ENCODE measurements at places on chromosomes 2 and 18.

DNA sequence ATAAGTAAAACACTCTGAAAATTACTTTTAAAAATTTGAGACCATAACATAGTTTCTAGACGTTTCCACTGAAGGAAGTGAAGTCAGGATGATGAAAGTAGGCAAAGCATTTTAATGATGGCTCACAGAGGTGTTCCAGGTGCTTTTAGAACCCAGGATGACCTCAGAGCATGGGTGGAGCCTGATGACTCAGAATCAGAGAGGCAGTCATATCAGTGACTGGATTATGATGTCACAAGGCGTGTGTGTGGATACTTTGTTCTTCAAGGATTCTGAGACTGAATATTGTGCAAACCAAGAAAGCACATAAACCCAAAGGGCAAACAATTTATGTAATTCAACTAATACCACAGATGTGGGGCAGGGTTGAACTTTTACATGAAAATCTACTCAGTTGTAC, 208.0 kb upstream of the FBXO11 start:
- DNase-seq: peak; percentile 6

DNA sequence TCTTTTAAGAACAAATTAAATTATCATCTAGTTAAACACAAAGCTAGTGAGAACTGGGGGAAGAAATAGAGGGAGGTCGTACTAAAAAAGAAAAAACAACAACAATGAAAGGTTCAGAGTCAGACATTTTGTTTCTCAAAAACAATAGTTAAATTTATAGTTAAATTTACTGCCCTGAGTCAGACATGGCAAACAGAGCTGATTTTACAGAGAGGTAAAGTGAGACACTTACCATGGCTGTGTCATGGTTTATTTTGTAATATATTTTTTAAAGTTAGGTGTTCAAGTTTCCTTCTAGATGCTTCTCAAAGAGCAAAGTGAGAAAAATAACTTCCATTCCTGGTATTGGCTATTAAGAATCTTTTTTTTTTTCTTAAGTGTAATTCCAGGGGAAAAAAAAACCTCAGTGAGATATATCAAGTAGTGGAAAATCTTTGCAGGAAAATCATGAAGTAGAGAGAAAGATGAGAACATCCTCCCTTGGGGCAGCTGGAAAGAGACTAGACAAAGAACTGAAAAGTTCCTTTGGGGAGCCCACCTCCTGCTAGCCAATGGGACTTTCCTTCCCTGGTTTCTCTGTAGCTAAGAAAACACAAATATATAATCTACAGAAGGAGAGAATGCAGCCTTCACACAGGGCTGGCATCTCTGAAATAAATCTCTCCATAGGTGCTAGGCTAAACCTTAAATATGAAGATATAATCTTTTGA, 12.3 kb downstream of the KLF7 start:
- no peak for DNase-seq

DNA sequence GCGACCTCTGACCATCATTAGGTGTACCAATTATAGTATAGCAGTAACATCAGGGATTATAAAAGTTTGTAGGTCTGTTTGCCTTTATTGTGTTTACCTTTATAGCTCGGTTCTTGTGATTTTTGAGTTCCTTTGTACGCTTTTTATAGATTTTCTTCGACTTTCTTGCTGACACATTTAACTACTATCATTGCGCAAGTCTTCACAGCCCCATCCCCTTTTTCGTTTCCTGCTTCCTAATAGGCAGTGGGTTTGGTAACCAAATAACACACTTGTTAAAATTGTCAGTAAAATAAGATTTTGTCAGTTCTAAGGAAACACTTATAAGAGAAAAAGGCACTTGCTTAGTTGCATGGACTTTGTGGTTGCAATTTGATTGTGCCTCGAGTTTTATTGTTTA, 541.5 kb downstream of the LRP1B start:
- no peak for DNase-seq

DNA sequence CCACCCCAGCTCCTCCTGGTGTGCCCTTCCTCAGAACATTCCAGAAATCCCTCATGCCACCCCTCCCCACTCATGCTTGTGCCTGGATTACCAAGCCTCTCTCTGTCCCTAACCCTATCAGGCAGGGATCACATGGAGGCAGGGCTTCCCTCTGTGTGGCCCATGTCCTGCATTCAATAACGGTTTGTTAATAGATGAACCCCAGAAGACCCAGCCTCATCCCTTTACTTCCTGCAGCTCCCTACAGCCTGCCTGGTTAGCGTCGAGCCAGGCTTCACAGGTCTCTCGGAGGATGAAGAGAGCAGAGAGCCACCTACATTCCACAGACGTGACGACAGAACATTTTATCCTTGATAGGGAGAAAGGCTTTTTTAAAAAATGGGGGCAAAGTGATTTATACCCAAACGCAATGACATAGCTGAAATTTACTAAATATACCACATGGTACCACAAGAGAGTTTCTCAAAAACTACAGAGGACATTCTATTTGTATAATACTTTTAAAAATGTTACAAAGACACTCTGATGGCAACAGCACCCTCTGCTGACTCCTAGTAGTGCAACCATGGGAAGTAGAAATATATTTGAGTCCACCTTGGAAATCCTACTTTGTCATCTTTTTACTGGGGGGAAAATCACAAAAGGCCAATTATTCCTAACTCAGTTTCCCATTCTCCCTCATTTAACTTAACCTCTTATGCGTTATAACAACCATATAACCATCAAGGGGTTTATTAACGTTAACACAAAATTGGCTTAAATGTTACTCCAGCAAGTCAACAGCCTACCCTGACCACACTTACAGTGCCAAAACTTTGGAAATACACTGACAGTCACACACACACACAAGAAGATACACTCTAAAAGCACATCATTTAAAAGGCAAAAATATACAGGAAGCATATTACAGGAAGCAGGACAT, 30.7 kb downstream of the FBXO15 start:
- peak; percentile 39 for DNase-seq

DNA sequence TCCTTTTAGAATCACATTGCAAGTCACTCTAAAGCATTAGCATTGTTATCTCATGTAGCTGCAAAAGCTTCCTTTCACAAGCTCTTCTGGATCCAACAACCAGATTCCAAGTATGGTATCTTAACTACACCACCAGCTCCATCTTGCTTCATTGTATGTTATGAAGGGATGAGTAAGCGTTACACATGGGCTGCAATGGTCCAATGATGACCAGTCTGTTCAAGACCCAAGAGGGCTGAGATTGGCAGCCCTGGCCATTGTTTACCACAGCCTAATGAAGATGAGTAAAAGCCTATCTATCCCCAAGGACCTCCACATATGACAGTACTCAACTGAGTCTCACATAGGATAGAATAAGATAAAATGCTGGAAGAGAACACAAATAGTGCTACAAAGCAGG, 6.3 kb downstream of the CFLAR start:
- no peak for DNase-seq

DNA sequence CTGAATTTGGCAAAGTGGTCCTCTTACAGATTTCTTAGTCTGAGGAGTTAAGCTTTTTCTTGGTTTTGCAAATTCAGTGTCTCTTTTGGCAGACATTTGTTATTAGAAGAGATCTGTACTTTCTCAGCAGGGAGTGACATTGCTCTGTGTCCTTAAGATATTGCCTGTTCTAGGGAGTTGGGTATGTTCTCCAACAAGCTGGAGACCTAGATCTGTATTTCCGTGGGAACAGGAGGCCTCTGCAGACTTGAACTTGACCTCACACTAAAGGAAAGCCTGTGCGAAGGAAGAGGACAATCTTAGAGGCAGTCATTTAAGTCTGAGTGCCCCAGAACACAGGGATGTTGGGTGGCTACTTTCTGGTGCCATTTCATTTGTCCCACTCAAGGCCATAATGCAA, 107.0 kb upstream of the ATP8B1 start:
- no peak for DNase-seq

GRCh38 chr2:184597571-184597991, 748 bp upstream of the ZNF804A start:
- DNase-seq: no peak

GRCh38 chr2:234950730-234951663, 820 bp upstream of the SH3BP4 start:
- DNase-seq: peak; percentile 43

DNA sequence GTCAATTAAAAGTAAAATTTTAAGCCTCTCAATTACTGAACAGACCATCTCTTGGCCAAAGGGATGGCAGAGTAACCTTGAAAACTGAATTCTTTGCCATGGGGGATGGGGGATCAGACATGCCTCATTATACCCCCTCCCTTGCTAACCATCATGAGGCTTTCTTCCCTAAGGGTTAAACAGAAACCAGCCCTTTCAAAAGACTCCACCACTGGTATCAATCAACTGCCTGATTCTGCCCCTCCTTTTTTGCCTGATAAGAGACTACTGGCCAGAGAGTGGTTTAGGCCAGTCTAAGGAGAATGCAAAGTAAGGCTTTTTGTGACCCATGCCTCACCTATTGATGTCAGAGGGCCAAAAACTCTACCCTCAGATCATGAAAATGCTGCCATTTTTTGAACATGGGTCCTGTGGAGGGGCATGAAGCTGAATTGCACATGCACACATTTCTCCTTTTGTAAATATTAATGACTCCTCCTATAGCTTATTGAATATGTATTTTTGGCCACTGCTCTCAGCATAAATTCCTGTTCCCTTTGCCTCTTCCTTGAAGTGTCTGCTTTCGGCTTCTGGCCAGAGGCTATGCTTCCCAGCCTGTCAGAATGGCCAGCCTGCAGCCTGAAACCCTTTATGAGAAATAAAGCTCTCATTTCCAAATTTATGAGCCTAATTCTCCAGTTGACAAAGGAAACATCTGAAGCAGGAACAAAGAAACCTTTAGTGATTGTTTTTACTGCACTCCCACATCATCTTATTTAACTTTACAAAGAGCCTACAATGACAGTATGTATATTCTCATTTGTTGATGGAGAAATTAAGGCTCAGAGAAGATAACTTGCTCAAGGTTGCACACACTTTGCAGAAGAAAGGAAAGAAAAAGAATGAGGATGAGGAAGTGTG, 270.7 kb upstream of the CELF4 start:
- DNase-seq: no peak
